ENCODE measurements at places on chromosomes 2 and 18. TPM values are rescaled to one million over a fixed set of nuclear protein-coding genes. Genes with fewer than 3 reads are reported as not detected.

GRCh38 chr18:58101291-58101794, 57.3 kb downstream of the NEDD4L start:
- peak; percentile 75 for ATAC-seq

DNA sequence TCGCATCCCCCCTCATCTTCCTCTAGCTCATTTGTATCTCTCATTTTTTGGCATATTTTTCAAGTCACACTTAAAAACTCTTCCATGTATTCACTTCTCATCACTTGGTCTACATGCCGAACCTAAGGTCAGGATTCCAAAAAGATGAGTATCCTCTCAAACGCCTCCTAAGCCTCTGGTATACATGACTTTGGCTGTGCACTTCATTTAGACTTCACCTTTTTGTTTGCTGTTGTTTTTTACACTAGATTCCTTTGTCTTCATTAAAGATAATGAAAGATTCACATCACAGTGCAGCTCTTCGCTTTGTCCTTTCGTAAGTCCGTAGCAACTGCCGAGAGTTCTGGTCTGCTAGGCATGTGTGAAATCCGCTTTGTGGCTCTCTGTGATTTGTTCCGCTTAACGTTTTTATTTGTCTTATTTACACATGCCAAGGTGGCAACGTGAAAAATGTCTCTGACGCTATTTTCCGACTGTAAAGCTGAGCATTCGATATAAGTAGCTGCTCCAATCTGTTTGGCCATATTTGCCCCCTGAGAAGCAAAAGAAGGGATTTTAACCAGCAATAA, 17.7 kb downstream of the RND3 start:
- peak; percentile 88 for ATAC-seq

DNA sequence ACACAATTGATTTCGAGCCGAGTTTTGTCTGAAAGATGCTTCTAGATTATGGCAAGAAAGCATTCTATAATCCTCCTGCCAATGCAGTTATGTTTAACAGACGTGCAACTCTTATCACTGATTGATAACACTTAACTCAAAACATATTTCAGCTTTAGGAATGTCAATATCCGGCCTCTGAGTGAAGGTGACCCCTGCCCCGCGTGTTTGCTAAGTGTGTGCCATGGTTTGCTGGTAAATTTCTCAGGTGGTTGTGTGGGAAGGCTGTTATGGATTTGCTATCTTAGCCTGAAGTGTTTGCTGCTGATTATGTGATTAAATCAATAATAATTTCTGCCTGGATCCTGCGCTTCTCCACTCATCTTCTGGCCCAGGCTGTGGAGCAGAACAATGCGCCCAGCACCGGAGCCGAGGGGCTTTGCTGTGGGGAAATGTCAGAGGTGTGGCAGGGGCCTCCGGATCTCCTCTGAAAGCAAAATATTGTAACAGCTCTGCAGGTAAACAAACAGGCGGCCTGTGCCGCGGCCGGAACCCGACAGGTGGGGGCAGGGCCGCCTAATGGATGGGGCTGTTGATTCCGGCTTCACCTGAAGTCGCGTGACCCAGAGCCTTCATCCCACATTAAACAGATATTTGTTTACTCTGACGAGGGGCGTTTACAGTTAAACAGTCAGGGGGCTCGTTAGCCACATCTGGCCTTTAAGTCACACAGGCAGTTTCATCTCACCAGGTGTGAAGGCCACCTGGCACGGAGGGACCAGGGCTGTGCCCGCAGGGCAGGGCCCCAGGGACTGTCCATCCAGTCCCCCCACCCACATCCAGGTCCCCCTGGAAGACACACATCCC, 210.7 kb upstream of the SALL3 start:
- no peak for ATAC-seq

The TRIM43 gene
- 0.19 TPM for total RNA-seq

GRCh38 chr2:207771421-207771820, 1.7 kb upstream of the FZD5 start:
- ATAC-seq = no peak

DNA sequence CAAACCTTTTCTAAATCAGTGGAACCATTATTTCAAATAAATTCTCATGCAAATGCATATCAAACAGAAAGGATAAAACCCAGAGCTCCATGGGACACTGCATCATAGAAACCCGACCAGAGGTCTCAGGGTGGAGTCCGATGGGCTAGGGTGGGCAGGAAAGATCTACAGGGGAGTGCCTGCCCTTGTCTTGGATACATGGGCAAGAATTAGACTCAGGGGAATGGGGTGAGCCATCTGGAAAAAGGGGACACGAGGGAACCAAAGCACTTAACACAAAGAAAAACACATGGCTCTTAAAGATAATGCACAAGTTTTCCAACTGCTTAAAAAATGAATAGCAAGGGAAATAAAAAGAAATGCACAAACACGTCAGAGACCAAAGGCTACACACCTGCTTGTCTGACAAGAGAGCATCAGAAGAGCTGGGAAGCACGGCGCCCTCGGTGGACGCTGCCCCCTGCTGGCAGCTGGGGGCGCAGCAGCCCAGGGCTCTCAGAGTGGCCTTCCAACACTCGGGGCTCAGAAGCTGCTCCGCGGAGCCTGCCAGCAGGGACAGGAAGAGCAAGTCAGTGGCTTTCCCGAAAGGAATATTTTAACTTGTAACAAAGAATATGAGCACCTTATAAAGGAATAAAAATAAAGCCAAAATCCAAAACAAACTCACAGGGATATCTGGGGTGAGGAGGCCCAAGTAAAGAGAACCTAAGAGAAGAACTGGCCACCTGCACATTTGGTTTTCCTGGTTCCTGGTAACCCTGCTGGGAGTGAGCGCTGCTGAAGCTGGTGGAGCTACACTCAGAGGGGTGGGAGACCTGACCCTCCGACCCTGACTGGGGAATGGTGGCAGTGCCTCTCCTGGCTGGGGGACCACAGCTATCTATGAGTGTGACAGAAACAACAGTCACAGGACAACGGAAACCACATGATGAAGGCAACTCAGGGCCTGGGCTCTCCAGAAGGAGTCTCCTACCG, 54.5 kb downstream of the SIGLEC15 start:
- peak; percentile 87 for ATAC-seq

GRCh38 chr2:181892799-181893435, 1.4 kb downstream of the ITPRID2 start:
- ATAC-seq = no peak

DNA sequence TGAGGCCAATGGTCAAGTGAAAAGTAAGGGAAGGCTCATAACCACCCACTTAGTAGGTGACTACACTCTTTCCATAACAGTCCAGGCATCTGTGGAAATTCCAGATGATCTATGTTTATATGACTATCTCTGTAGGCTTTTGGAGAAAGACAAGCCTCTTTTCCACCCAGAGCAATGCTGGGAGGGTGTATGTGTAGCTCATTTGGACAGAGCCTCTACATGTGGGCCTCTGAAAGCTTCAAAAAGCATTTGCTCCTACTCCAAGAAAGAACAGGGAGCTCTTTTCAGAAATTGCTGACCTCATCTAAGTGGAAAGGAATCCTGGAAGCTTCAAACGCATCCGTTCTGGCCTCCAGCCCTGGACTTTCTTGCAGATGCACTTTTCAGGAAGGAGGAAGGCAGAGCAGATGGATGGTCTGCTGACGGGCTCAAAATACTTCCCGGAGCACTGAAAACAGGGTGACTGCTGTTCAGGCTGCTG, 308.7 kb downstream of the LRATD1 start:
- no peak for ATAC-seq

DNA sequence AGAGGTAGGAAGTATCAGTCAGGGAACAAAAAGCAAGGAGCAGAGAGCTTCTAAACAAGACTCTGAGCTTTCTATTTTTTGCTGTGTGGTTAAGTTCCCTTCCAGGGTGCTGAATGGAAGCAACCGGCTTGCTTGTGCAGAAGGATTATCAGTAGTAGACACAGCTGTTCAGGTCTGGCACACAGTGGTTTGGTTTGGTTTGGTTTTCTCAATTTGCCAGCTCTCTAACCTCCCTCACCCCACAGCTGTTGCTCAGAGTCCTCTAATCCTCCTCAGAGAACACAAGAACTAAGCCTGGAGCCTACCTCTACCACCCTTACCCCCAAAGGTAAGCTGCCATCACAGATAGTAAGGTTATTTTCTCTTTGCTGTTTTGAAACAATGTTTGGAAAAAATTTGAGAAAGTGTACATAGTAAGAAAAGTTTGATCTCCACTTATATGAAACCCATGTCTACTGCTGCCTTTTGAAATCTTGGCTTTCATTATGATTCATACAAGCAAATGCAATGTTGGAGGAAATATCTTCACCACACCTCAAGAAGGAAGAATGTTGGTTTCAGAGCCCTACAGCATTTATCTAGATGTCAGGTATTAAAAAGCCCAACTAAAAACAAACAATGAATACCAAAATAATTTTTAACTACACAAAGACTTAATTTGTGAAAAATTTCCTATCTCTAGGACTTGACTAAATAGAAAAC, 255.3 kb downstream of the NR4A2 start:
- ATAC-seq = no peak

The LINC00305 gene
- total RNA-seq = not detected

The CTLA4 gene
- total RNA-seq = 0.09 TPM

The FOSL2 gene
- total RNA-seq = 1.3 TPM

The KIAA2012 gene
- total RNA-seq = 0.63 TPM

GRCh38 chr2:73993778-73994177, 9.1 kb downstream of the TET3 start:
- no peak for ATAC-seq

GRCh38 chr18:6871566-6871965, 142.1 kb downstream of the ARHGAP28 start:
- no peak for ATAC-seq

- ATAC-seq = no peak
Observed at GRCh38 chr18:12608301-12608700, 49.6 kb downstream of the SPIRE1 start.

DNA sequence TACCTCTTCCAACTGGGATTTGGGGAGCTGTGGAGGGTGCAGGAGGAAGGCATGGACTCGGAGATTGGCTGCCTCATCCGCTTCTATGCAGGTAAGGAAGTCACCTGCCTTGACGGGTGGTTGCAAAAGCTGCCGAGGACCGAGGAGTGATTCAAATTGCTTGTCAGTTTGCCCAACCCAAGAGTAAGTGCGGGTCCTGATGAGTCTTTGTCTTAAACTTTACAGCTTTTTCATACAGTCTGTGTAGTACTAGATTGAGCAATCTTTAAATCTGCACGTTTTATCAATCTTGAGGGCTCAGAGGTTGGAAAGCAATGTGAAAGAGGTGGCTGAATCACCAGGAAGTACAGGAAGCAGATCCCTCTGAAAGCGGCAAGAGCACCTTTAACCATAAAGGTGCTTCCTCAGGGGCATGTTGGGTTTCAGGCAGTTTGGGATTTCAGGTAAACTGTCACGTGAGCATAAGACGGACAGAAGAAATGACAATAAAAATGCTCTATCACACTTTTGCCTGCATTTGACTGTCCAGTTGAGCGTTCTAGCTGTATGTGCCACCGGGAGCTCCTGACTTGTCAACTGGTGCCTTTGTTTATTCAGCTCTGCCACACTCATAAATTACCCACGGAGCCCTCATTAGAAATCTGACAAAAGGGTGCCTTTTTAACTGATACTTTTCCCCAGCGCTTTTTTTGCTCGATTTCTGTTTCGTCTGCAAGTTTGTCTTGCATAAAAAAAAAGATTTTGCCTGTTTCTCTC, 2.0 kb downstream of the PHLPP1 start:
- ATAC-seq = no peak

The NEURL3 gene
- not detected for total RNA-seq

- ATAC-seq = peak; percentile 85
Observed at GRCh38 chr2:100793982-100794381, 26.0 kb upstream of the NPAS2 start.

The RGPD4 gene
- 0.16 TPM for total RNA-seq

- no peak for ATAC-seq
Observed at GRCh38 chr18:74278058-74278457, 13.7 kb downstream of the CYB5A start.

The DSG1 gene
- total RNA-seq = not detected

The RND3 gene
- 194 TPM for total RNA-seq

DNA sequence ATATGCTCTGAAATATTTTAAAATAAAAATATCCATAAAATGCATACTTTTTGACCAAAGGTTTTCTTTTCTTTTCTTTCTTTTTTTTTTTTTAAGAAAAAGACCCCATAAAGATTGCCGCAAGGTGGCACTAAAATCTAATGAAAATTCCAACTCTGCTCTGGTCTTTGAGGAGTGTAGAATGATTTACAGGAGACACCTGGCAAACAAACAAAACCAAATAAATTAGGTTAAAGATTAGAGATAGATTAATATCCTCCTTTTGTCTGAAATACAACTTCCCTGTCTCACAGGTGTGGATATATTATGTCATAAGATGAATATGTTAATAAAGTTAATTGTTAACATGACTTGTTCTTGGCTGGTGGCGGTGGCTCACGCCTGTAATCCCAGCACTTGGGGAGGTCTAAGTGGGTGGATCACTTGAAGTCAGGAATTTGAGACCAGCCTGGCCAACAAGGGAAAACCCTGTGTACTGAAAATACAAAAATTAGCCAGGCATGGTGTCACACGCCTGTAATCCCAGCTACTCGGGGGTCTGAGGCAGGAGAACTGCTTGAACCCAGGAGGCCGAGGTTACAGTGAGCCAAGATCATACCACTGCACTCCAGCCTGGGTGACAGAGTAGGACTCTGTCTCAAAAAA, 3.5 kb upstream of the RHOB start:
- no peak for ATAC-seq

GRCh38 chr2:9638532-9638931, 7.7 kb upstream of the YWHAQ start:
- peak; percentile 71 for ATAC-seq

The TUBA4B gene
- 0.38 TPM for total RNA-seq

DNA sequence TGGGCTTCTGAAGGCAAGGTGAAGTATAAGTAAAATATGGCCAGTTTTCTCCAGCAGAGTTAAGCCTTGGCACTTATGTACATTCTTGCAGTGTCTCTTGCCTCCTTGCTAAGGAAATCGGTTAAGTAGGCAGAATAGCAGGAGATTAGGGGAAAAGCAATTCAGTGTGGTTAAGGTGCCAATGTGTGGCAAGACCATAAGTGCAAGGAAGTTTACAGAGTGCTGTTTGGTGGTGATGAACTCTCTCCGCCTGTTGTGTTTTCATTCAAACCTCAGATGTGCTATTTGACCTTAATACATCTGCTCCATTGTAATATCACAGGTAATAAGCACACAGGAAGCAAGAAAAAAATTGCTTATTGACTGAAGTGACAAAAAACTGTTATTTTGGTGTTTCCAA, 156.1 kb downstream of the MGAT5 start:
- no peak for ATAC-seq

- ATAC-seq = no peak
Observed at GRCh38 chr2:119549241-119549640, 5.0 kb downstream of the CFAP221 start.

DNA sequence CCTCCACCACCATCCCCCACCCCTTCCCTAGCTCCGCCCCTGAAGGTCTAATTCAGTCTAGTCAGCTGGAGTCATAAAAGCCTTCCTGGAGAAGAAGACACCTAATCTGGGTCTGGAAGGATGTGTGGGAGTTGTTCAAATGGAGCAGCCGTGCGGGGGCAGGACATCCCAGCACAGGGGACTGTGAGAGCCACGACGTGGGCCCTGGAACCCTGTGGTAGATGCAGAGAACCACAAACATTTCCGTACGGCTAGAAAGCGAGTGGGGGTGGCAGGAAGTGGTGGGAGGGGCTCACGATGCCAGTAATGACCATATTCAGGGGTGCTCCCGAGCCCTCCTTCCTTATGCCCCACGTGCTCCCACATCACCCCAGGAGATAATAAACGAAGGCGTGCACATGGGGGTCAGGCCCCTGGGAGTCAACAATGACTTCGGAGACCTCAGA, 20.9 kb upstream of the COL6A3 start:
- no peak for ATAC-seq

Measured in motor neuron (in vitro differentiated cells).